Smooth muscle cell of the pulmonary artery (primary cell): ENCODE measurements at places on chromosomes 13 and 19. TPM values are rescaled to one million over a fixed set of nuclear protein-coding genes. Genes with fewer than 3 reads are reported as not detected.

Gene AP1M1
- total RNA-seq: 104 and 106 TPM in 2 replicates

Gene CEACAM3
- total RNA-seq: not detected in 2 replicates

Gene PSPN
- total RNA-seq: 1.5 and 1.9 TPM in 2 replicates

Gene CYP2A6
- total RNA-seq: not detected in 2 replicates

Gene SIGLEC7
- total RNA-seq: not detected in 2 replicates

Gene PBX4
- total RNA-seq: 0.10 and 0.26 TPM in 2 replicates

Gene ZNF345
- total RNA-seq: 1.8 and 2.3 TPM in 2 replicates

Gene NXNL1
- not detected in 2 replicates for total RNA-seq

Gene ZNF610
- total RNA-seq: 3.5 and 4.8 TPM in 2 replicates

Gene KCNC3
- 0.46 and 0.53 TPM in 2 replicates for total RNA-seq

Gene C19orf73
- total RNA-seq: 0.26 and 0.36 TPM in 2 replicates

Gene SLITRK6
- 0.39 and 0.53 TPM in 2 replicates for total RNA-seq

Gene ZSCAN4
- total RNA-seq: 0.07 TPM in 1 of 2 replicates, not detected in the other

Gene CGB8
- total RNA-seq: not detected in 2 replicates

Gene ZNF134
- total RNA-seq: 20.7 and 21.9 TPM in 2 replicates

Gene C19orf85
- total RNA-seq: not detected in 2 replicates

Gene NAPSA
- total RNA-seq: 0.33 and 0.36 TPM in 2 replicates

Gene LILRB5
- not detected in 2 replicates for total RNA-seq

Gene ISYNA1
- total RNA-seq: 16.9 and 63.8 TPM in 2 replicates

Gene CEACAM16
- total RNA-seq: not detected in 2 replicates

Gene C5AR1
- total RNA-seq: 0.39 and 0.73 TPM in 2 replicates

Gene ZNF835
- total RNA-seq: 0.65 and 1.3 TPM in 2 replicates

Gene HSPB6
- total RNA-seq: 106 and 161 TPM in 2 replicates

Gene CFAP97D2
- not detected in 2 replicates for total RNA-seq

Gene FAAP24
- total RNA-seq: 0.98 and 1.1 TPM in 2 replicates

Gene KIR2DL1
- total RNA-seq: not detected in 2 replicates

Gene EVI5L
- 22.3 and 22.4 TPM in 2 replicates for total RNA-seq

Gene ICAM4
- total RNA-seq: 0.10 and 0.52 TPM in 2 replicates

Gene NLRP5
- not detected in 2 replicates for total RNA-seq

Gene SIGLEC9
- not detected in 2 replicates for total RNA-seq

Gene MAB21L1
- total RNA-seq: 3.3 and 3.6 TPM in 2 replicates

Gene OR7A5
- total RNA-seq: not detected in 2 replicates

Gene HIF3A
- total RNA-seq: 0.13 and 2.8 TPM in 2 replicates

Gene SIGLEC8
- not detected in 2 replicates for total RNA-seq

Gene NALCN
- total RNA-seq: 16.3 and 26.6 TPM in 2 replicates

Gene ACP7
- 0.13 and 11.4 TPM in 2 replicates for total RNA-seq

Gene POU2F2
- 0.26 and 2.5 TPM in 2 replicates for total RNA-seq

Gene CPAMD8
- 0.20 and 1.6 TPM in 2 replicates for total RNA-seq

Gene IRGC
- not detected in 2 replicates for total RNA-seq

Gene PRPF31
- 54.5 and 55.6 TPM in 2 replicates for total RNA-seq

Gene PLIN4
- 0.26 and 2.9 TPM in 2 replicates for total RNA-seq

Gene NAA16
- total RNA-seq: 7.2 and 7.5 TPM in 2 replicates

Gene RFPL4AL1
- not detected in 2 replicates for total RNA-seq

Gene PSG11
- total RNA-seq: not detected in 2 replicates

Gene KLK4
- not detected in 2 replicates for total RNA-seq

Gene PAK4
- 7.7 and 13.7 TPM in 2 replicates for total RNA-seq

Gene WDR87
- not detected in 2 replicates for total RNA-seq

Gene KLK14
- total RNA-seq: not detected in 2 replicates

Gene KLK13
- total RNA-seq: not detected in 2 replicates

Gene CACNA1A
- total RNA-seq: 14.9 and 30.2 TPM in 2 replicates

Gene PLPPR3
- total RNA-seq: 0.30 TPM in 1 of 2 replicates, not detected in the other

Gene GFY
- not detected in 2 replicates for total RNA-seq

Gene ZNF724
- 2.0 and 2.9 TPM in 2 replicates for total RNA-seq

Gene FAM124A
- total RNA-seq: 1.4 and 2.2 TPM in 2 replicates

Gene PRRG2
- total RNA-seq: 0.65 and 0.86 TPM in 2 replicates

Gene CATSPERD
- total RNA-seq: not detected in 2 replicates

Gene LMTK3
- 0.33 and 0.89 TPM in 2 replicates for total RNA-seq

Gene FGF22
- not detected in 2 replicates for total RNA-seq
